ENCODE measurements at places on chromosomes 3 and 15.

GRCh38 chr3:108067768-108068167, 23.1 kb downstream of the CD47 start:
- DNase-seq = no peak

DNA sequence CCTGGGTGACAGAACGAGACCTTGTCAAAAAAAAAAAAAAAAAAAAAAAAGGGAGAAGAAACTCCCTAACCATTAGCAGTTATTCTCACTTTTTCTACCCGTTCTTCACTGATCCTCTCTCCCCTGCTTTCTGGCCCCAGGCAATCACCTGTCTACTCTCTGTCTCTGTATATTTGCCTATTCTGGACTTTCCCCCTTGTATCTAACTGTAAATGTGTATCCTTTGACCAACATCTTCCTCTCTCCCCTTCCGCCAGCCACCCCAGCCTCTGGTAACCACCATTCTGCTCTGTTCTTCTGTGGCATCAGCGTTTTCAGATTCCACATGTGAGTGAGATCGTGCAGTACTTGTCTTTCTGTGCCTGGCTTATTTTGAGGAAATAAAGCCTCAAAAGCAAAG, 6.9 kb downstream of the CYFIP1 start:
- no peak for DNase-seq

GRCh38 chr15:68503213-68503612, 71.2 kb upstream of the ITGA11 start:
- no peak for DNase-seq

- no peak for DNase-seq
Measured at GRCh38 chr15:35603301-35603700, 57.3 kb upstream of the DPH6 start.

- no peak for DNase-seq
Measured at GRCh38 chr3:128825117-128825725, 54.2 kb upstream of the ACAD9 start.

GRCh38 chr3:143170074-143170473, 50.5 kb downstream of the CHST2 start:
- DNase-seq = no peak

- DNase-seq = no peak
Measured at GRCh38 chr3:123602325-123602724, 17.5 kb upstream of the HACD2 start.

DNA sequence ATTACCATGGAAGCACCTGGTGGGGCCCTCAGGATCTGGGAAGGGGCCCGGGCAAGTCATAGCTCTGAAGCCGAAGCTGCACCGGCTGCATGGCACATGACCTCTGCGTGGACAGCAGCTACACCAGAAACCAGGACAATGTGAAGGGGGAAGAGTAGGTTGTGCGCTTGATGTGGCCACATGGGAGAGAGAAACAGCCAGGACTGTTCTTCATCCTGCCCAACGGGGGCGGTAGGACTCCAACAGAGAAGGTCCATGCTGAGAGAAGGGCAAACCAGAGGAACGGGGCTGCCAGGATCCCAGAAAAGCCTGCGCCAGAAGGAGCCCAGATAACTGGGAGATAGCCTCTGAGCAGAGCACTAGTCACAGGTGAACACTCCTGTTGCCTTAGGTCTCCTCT, 54.9 kb upstream of the PRR20G start:
- no peak for DNase-seq

GRCh38 chr3:100041328-100041749, 73.0 kb downstream of the FILIP1L start:
- DNase-seq = no peak

- no peak for DNase-seq
Measured at GRCh38 chr3:12352755-12353154, 63.9 kb downstream of the PPARG start.

DNA sequence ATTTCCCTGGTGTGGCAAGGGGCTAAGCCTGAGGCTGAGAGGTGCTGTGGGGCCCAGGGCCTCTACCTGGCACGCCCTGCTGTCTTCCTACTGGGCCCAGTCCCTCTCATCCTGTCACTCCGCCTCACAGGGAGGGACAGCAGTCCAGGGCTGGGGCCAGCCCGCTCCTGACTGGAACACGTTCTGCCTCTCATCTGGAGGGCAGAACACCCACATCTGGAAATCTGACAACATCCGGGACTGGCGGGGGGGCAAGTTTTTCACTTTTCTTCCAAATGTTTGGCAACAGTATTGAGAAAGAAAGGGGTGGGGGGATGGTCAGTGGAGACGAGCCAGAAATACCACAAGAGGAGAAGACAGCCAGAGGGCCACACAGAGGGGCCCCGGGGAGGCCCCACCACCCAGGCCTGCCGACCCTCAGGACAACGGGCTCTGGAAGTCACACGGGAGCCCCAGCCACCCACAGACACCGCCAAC, 1.8 kb upstream of the MYL3 start:
- no peak for DNase-seq

GRCh38 chr15:51283026-51283425, 55.4 kb downstream of the CYP19A1 start:
- DNase-seq = no peak

Data from activated CD8-positive, alpha-beta memory T cell treated with anti-CD3 and anti-CD28 coated beads for 4 hours (primary cell).